ENCODE measurements at places on chromosomes 5 and 9.

GRCh38 chr9:22383718-22384117 lies 62.9 kb upstream of the DMRTA1 start:
- DNase-seq, result no peak

DNA sequence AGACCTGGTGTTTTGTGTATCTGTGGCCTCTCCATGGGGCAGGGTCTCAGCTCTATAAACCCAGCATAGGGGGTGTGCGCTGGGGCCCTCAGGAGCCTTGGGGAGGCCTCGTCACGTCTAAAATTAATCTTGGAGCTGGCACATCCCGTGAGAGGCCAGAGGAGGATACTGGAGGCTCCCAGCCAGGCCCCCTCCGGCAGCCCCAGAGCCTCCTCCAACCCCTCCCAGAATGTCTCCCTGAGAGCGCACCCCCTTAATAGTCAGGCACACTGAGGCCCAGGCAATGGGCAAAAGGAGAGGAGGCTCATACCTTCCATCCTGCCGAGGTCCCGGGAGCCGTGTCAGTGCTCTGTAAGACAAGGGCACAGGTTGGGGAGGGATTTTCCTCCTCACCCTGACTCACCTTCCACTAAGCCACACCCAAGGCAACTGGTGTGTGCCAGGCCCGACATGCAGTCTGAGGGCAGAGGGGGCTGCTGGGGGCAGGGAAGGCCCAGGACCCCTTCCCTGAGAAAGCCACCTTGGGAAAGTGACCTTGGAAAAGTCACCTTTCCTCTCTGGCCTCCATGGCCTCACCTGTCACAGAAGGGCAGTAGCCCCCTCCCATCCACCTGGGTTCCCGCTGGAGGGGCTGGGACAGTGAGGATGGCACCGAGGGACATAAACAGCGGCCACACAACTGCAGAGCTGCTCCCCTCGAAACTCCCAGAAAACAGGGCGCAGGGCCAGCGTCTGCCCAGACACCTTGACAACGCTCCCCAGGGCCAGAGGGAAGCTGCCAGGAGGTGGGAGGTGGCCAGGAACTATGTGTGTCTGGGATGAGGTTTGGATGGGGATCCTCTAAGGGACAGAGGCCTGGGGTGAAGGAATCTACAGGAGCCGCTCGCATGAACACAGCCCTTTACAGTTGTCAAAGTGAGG lies 2.9 kb downstream of the AK1 start:
- DNase-seq, result no peak

GRCh38 chr9:14780693-14781092 lies 58.2 kb upstream of the CER1 start:
- no peak for DNase-seq

GRCh38 chr5:159663986-159664385 lies 252.3 kb upstream of the ADRA1B start:
- no peak for DNase-seq

DNA sequence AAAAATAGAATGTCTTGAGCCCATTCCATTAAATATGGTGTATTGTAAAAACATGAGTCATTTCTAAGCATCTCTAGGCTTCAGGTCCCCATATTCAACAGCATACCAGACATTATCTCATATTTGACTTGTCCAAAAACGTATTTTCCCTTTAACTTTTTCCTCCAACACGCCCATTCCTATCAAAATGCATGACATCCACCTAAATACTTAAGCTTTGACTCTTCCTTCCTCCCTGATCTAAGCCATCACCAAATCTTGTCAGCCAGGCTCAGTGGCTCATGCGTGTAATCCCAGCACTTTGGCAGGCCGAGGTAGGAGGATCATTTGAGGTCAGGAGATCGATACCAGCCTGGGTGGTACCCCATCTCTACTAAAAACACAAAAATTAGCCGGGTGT lies 23.9 kb downstream of the VCP start:
- DNase-seq, result no peak

DNA sequence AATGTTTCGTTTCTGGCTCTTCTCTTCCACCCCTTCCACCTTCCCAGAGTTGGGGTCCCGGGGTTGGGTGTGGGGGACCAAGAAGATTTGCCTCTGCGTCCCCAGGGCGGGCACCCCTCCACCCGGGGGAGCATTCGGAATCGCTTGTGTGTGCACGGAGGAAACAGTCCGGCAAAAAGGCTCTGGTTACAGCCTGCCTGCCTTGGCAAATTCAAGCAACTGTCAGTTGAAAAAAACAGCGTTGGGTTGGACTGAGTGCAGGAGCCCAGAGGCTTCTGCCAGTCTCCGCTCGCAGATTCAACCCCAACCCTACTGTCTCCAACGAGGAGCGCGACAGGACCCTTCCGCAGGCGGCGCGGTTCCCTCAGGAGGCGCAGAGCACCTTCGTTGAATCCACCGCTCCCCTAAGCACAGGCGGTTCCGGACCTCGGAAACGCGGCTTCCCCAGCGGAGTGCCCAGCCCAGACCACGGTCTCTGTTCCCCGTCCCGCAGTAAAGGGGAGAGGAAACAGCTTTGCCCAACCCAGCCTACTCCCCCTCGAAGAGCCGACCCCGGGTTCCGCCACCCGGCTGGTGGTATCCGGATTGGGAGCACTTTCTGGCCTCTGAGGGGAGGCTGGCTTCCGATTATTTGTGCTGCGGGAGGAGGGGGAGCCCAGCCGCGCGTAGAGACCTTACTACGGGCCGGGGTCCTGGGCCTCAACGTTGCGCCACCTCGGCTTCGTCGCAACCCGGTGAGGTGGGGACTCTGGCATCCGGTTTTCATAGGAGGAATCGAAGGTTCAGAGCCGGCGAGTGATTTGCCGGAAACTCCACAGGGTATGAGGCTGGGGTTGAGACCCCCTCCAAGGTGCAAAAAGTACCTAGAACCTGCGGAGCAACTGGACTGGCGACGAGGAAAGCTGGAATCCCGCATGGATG lies 9.6 kb downstream of the LHX6 start:
- no peak for DNase-seq

DNA sequence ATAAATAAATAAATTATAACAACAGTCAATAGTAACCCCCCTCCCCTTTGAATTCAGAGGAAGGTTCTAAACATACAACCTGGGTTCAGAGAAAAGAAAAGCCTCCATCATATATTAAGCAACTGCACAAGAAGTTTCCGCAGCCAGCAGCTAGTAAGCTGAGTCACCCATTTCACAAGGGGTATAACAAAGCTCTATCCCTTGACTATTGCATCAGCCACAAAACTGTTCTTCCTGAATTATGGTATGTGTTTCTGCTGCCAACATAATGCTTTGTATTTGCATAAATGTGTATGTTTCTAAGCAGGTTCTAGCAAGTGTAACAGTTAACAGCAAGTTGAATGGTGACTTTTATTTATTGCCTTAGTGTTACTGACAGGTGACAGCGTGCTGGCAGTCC lies 6.8 kb upstream of the CEP120 start:
- DNase-seq, result no peak

DNA sequence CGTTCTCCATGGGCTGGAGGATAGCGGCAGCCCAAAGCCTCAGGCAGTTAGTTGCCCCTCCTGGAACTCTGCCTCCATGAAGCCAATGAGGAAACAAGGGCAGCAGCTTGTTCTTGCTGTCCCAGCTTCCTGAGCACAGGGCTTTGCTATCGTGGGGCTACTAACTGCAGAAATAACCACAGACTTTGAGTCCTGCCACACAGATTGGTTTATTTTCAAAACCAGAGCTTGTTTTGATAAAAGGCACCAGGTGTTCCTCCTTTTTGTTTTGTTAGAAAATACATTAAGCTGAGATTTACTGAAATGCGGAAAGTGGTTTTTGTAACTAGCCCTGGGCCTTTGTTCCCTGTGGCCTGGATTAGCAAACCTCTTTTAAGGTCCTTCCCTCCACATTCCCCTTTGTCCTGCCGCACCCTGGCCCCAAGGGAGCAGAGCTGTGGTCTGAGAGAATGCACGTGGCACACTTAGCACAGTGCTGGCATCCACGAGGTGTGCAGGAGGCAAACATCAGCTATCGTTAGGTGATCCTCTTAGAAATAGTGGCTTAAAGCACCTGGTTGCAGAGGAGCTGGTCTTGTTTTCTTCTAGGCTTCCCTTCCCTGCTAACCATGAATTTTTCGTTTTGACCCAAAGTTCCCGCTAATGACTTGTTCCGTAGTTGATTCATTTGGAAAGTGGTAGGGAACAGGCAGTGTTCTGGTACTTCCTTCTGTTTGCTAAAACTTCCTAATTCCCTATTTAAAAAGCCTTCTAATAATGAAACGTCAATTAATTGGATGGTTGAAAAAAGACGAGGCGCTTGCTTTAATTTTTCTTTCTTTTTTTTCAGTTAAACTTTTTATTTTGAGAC lies 21.5 kb downstream of the MVB12B start:
- no peak for DNase-seq

DNA sequence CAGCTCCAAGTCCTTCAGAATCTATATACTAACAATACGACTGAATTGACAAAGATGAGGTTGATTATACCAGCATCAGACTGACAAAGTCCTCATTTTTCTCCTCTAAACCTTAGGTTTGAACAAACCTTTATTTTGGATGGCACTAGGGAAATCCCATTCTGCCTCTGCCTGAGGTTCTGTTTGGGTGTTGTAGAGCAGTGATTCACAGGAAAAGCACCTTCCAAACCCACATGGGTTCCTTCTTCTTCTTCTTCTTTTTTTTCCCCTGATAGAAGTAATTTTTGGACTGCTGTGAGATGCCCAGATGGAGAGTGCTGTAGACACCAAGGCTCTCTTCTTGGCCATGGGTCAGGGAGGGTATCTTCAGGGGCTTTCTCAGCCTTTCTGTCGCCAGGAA lies 164.9 kb upstream of the PAPPA start:
- no peak for DNase-seq

DNA sequence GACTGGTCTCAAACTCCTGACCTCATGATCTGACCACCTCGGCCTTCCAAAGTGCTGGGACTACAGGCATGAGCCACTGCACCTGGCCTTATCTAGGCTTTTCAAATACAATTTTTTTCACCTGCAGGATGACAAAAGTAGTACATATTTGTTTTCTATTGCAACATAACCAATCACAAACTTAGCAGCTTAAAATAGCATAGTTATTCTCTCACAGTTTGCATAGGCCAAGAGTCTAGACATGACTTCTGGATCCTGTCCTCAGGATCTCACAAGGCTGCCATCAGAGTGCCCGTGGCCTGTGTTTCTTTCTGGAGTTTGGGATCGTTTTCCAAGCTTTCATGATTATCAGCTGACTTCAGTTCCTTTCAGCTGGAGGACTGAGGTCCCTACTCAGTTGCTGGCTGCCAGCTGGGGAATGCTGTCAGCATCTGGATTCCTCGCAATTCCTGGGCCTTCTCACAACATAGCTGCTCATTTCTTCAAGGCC lies 348.9 kb downstream of the ARHGEF28 start:
- DNase-seq, result no peak

DNA sequence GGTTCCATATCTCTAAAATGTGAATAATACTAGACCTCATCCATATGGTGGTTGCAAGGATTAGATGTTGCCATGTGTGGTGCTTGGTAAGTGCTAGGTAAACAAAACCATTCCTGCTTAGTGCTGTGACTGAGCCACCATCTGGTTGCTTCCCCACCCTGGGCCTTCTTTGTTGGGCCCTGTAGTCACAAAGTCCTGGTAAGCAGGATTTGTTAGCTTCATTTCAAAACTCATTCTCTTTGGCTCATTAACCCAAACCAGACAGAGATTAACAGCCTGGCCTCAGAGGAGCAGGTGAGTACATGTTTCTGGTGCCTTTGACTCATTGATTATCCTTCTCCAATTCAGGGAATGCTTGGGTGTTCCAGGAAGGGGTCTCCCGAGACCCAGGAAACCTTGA lies 240.2 kb downstream of the ARHGAP26 start:
- no peak for DNase-seq

DNA sequence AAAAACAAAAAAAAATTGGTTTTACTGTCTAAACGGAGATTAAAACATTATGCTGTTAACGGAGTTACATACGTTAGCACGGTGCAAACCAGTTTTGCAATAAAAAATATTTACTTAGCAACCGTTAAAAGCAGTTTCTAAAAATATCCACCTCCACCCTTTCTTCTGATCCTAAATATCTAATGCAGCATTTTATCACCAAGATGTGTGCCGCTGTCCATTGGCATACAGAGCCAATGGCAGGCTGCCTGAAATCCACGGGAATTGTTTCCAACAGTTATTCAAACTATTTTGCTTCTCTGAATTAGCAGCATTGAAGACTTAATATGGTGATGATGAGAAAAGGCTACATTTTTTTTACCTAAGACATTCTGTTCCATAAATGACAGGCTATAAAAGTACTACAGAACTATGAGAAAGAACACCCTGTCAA lies 61.6 kb downstream of the CSNK1A1 start:
- no peak for DNase-seq

DNA sequence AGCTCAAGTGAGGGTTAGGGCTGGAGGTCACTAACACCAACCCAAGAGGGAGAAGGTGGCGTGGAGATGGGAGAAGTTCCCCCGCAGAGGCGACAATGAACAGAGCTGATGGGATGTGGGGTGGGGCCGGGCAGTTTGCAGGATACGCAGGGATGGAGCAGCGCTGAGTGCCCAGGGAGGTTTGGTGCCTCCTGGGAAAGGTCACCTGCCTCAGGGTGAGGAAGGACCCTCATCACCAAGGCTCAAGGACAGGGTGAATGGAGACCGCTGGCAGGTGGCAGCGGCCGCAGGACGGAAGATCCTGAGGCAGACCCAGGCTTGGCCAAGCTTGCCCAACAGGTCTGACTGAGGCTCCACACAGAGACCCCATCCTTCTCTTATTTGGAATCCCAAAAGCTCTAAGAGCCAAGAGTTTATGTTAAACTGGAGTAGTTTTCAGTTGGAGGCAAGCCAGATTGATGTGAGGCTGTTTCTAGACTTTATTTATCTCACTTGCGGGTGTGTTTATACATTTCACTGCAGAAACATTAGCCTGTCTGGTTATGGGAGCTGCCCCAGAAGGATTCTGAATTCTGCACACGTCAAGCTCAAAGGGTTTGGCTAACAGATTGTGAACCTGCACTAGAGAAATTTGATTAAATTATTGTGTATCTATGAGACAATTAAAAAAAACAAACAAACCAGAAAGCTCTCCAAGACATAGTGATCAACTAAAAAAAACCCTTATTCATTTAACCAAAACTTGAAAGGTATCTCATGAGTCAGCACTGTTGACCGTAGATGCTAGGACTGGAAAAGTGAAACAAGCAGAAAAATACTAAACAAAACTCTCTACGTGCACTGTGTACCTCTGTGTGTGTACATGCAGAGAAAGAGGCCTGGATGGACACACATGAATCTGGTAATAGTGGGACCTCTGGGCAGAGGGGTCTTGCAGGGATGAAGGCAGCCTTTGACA lies 146.2 kb upstream of the PHYKPL start:
- no peak for DNase-seq

DNA sequence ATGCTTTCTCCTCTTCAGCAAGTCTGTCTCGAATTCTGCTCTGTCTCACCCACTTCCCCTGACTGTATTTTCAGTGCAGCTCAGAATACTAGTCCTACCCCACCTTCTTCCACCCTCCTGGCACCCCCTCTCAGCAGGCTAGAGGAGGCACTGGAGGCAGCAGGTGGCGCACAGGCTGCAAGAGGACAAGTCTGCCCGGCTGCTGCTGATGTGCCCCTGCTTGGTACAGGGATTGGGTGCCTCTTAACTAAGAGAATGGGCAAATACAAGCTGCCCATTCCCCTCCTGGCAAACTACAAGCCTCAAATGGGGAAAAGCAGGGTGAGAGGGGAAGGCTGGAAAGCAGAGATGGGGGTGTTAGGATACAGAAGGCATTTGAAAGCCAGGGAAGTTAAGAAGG lies 5.1 kb downstream of the TLN1 start:
- no peak for DNase-seq

All from spinal cord (tissue), 10 donors.